Pancreas (tissue), 10 donors: ENCODE measurements at places on chromosomes 11 and 22. TPM values are rescaled to one million over a fixed set of nuclear protein-coding genes. Genes with fewer than 3 reads are reported as not detected.

The ANO5 gene
- 4.3 TPM for total RNA-seq

The IGF2 gene
- total RNA-seq = 25.4 TPM

The GRIK4 gene
- total RNA-seq = not detected

The SMTNL1 gene
- not detected for total RNA-seq

The CECR2 gene
- 3.7 TPM for total RNA-seq

The MS4A4E gene
- 0.24 TPM for total RNA-seq

The TSSK2 gene
- not detected for total RNA-seq

The ALDH3B2 gene
- not detected for total RNA-seq

The LARGE1 gene
- 13.6 TPM for total RNA-seq

The HEPN1 gene
- not detected for total RNA-seq

The CADM1 gene
- 10.8 TPM for total RNA-seq

The IL18 gene
- 4.1 TPM for total RNA-seq
